ENCODE measurements at places on chromosomes 3 and 15. TPM values are rescaled to one million over a fixed set of nuclear protein-coding genes. Genes with fewer than 3 reads are reported as not detected.

CADPS gene
- 2.4 TPM for total RNA-seq

FBXL2 gene
- total RNA-seq = 13.8 TPM

SLC51A gene
- 0.49 TPM for total RNA-seq

BOC gene
- total RNA-seq = 70.1 TPM

TRPC1 gene
- total RNA-seq = 21.8 TPM

P2RY12 gene
- total RNA-seq = 1.7 TPM

TMEM266 gene
- total RNA-seq = 0.20 TPM

CASR gene
- not detected for total RNA-seq

DNA sequence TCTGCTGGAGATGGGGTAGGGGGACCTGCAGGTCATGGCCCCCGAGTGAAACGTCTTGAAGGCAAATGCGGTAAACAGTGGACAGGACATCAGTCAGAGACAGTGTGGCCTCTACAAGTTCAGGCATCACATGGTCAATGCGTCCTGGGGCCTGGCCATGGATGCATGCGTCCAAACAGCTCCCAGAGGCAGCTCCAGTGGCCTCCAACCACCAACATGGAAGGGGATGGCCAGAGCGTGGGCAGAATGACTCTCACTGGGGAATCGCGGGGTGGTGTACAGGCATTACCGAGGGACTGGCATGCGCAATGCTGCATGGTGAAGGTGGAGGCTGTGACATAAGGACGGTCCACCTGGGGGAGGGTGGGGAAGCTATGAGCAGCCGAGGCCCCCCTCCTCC, 35.6 kb upstream of the IQSEC1 start:
- no peak for DNase-seq

GRCh38 chr15:39695793-39696192, 86.8 kb downstream of the FSIP1 start:
- no peak for DNase-seq

GRCh38 chr15:33154351-33155166, 40.0 kb downstream of the FMN1 start:
- peak; percentile 18 for DNase-seq

- no peak for DNase-seq
Observed at GRCh38 chr3:122665226-122665786, 15.3 kb upstream of the PARP14 start.

GRCh38 chr3:24682141-24682547, 187.5 kb upstream of the THRB start:
- DNase-seq = no peak

DNA sequence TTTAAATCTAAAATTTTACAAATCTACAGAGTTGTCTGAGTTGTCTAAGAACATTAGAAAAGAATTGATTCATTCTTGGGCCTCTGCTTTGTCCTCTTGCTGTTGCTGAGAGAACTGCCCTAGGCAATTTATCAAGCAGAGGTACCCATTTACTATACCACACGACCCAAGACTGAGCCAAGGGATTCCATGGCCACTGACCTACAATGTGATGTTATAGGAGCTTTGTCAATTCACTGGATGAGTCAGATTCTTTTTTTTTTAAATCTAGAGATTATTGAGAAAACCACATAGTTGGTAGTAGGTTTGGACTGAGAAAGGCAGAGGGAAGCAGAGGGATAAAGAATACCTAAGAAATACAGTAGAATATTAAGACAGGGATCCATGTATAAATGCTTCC, 55.3 kb downstream of the TRAT1 start:
- no peak for DNase-seq

- no peak for DNase-seq
Observed at GRCh38 chr15:27831384-27832236, 267.5 kb downstream of the OCA2 start.

DNA sequence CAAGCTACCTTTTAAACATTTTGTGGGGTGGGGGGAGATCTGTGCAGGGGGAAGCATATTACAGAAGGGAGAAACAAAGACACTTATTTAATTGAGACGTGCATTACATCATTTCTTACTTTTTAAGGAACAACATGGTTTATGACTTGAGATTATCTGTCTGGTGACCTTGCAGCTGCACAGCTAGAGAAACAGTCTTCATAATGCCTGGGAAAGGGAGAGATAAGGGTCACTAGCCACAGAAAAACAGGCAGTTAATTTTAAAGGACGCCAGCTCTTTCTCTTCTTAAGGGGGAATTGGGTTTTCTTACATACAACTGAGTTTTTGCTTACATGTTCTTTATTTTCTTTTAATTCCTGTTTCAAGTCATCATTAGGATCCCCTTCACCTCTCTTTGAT, 147.9 kb downstream of the SST start:
- no peak for DNase-seq

- no peak for DNase-seq
Observed at GRCh38 chr15:40282147-40282868, 556 bp downstream of the ANKRD63 start.

DNA sequence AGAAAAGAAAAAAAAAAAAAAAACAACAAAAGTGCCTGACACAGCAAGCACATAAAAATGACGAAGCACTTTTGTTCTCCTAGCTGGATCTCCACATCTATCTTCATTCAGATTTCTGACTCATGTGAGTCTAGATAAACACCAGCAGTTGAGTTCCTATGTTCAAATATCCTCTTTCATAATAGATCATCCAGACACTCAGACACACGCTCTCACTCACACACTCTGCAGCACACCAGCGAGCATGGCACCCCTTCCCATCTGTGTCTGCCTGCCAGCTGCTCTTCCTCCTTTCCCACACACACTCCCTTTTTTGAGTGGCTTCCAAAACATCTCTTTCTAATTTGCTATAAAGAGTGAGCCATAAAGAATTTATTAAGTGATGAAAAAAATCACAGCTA, 19.8 kb upstream of the CELF6 start:
- DNase-seq = peak; percentile 88

- DNase-seq = no peak
Observed at GRCh38 chr3:69688400-69688799, 50.9 kb upstream of the MITF start.

DNA sequence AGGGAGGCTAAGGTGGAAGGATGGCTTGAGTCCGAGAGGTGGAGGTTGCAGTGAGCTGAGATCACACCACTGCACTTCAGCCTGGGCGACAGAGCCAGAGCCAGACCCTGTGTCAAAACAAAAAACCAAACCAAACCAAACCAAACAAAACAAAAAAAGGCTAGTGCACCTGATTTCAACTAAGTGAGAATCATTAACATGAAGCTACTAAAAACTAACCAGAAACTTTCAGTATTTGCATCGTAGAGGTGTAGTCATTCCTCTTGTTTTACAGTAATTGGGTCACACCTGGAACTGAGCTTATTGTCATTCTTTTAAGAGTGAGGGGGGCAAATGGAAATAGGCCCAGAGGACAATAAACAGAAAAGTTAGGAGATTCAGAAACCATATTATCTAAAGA, 58.5 kb downstream of the ST6GAL1 start:
- DNase-seq = no peak

Data from skin of body (tissue), 3 donors.